ENCODE measurements at places on chromosomes 4 and X.
A peak's percentile ranks its signal among the peaks of the same experiment; 100 is the strongest.

GRCh38 chr4:19739101-19739651 is 512.5 kb upstream of the SLIT2 start:
- DNase-seq: no peak

DNA sequence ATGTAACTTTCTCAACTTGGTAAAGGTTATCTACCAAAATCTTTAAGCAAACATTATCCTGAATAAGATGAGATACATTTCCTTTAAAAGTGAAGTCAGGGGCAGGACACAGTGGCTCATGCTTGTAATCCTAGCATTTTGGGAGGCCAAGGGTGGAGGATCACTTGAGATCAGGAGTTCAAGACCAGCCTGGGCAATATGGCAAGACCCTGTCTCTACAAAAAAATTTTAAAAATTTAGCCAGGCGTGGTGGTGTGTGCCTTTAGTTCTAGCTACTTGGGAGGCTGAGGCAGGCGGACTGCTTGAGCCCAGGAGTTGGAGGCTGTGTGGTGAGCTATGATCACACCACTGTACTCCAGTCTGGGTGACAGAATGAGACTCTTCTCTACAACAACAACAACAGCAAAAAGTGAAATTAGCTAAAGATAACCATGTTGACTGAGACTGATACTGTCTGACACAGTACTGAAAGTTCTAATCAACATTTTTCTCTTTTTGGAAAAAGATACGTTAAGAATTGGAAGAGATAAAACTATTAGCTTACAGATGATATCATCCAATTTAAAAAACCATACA is 4.9 kb downstream of the DCAF16 start:
- no peak for DNase-seq

GRCh38 chr4:121181493-121181892 is 17.4 kb upstream of the TNIP3 start:
- no peak for DNase-seq

DNA sequence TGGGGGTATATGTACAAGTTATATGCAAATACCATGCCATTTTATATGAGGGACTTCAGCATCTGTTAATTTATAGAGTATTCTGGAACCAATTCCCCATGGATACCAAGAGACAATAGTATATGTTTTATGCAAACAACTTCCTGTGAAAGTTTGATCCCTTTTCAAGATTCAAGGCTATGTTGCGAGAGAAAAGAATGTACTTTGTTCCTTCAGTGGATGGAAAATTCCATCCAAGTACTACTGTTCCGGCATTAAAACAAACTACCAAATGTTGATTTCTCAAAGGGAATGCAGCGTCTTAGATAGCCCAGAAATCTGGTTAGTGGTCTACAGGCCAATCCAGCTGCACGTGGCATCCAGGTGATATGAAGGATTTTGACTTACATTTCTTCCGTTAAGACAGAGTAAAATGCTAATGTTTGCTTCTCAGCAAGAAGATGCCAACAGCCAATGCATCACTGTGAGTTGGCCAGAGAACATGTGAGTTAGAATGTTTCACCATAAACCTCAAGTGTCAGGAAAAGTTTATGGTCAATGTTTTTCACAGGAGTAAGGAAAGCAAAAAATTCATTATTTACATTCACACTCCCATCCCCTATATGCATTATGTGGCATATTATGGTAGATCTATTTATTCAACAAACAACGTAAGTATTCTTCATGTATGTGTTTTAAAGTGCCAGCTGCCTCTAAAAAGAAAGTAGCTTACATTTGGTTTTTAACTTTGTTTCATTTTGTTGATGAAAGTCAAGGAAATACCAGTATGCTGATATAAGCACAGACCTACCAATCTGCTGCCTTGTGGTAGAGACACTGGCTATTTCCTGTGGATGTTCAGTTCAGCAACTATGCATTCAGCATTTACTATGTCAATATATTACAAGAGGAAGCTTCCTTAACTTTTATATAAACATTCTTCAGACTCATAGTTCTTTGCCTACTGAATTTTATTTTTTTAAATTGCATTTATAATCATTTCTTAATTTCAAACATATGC is 44.4 kb downstream of the METTL14 start:
- DNase-seq: no peak

DNA sequence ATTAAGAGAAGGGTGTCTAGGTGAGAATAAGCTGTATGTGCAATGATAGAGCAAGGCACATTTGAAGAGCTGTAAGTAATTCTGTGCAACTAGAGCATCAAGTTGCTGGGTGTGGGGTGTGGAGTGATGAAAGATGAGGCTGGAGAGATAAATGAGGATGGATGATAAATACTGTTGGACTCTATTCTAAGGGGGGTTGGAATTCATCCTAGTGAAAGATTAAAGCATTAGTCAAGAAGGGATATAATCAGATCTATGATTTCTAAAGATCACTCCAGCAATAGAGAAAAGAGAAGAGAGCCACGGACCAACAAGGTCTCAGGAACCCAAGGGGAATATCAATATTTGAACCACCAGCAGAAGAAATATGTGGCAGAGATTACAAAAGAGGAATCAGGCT is 415.0 kb upstream of the RPS6KA3 start:
- no peak for DNase-seq

DNA sequence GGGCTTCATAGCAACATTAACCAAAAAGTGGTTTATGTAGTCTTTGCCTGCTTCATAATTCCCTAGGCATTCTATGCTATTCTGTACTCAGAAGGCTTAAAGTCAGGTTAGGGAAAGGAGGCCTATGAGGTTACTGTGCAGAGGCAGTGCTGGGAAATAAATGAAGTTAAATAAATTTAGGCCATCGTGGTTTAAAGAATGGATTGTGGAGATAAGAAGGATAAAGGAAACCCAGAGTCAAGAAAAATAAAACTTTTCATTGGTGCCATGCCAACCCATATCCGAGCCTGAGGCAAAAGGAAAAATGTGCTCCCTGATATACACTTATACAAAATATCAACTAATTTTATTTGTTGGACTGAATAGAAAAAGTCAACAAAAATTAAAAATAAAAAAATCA is 70.2 kb downstream of the AR start:
- no peak for DNase-seq

DNA sequence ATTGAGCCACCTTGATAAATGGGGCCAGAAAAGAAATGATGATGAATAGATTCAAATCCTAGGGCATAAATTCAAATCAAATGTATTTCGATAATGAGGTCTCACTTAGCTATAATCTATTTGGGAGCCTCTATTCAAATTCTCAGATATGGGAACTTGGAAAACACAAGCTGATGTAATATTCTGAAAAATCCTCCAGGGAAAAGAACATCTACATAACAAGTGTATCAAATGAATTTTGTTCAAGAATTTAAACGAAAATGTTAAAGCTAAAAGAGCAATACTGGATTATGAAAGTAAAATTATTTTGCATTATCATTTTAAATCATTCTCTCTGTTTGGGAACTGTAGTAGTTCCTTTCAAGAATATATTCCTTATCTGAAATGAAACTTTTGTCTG is 38.9 kb upstream of the RAP1GDS1 start:
- DNase-seq: no peak

GRCh38 chr4:78876568-78877320 is 62.5 kb downstream of the PAQR3 start:
- DNase-seq: no peak

GRCh38 chr4:151251603-151252304 is 25.2 kb upstream of the PRSS48 start:
- DNase-seq: no peak

DNA sequence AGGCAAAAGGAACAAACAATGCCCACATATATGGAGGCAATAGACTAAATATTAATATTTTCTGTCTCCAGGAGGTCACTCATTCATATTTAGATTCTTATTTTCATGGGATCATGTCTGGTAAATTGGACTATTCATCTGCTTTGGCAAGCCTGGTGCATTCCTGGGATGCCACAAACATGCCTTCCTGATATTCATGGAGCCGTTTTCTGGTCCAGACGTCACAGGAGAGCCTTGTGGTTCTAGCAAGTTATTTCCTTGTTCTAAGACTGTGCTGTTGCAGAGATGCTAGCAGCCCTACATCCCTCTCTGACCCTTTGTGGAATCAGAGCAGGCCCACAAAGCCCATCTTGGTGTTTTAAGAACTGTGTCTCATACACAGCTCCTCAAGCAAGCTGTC is 16.1 kb upstream of the EXOSC9 start:
- peak; percentile 45 for DNase-seq

DNA sequence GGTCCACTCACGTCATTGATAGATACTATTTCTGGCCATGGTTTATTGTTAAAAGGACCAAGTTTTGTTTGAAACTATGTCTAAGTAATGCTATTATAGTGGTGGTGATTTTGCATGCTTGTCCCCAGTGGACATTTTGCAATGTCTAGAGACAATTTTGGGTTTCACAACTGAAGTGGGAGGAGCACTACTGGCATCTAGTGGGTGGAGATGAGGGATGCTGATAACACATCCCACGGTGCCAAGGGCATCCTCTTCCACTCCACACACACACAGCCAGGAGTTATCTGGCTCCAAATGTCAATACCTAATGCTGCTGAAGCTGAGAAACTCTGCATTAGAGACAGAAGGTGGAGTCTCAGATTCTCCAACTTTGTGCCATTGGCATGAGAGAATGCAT is 131.2 kb downstream of the FRMPD4 start:
- no peak for DNase-seq

GRCh38 chr4:98423009-98423408 is 161.8 kb downstream of the RAP1GDS1 start:
- DNase-seq: no peak

DNA sequence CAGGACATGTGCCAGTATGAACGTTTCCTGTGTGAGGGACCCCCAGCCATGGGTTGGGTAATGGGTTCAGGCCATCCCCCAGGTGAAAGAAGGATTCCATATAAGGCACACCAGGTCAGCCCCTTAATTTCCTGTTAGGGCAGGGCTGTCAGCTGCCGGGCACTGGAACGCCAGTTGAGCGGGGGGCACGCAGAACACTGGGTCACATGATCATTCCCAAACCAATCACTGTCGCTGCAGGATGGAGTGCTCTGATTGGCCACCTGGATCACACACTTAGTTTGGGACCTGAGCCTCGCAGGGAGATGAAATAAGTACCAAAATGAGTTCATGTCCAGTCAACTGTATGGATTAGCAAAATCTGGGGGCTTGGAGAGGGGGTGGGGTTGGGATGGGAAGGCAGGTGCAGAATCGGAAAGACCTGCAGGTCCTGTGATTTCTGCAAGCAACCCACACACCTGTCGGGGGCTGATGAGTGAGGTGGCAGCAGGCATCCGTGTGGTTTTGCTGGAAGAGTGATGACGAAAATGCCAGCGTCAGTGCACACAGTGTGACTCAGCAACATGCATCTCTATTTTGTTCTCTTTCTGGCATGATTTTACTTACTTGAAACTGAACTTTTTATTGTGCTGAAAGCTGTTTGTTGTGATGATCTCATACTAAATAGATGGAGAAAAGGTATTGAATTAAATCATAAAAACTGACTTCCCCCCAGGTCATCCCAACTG is 32.2 kb downstream of the RNF212 start:
- DNase-seq: no peak

DNA sequence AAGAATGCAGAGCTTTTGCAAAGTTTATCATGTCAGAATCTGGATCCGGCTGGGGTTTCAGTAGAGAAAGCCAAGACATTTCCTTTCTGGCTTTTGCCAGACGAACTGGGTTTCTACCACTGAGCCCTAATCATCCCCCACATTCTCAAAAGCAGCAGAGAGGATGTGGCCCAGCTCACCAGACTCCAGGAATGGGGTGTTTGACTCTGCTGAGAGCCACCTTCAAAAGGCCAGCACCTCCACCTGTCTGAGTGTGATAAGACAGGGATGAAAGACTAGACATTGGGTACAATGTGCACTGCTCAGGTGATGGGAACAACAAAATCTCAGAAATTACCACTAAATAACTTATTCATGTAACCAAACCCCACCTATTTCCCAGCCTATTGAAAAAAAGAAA is 25.7 kb upstream of the CCKAR start:
- no peak for DNase-seq

DNA sequence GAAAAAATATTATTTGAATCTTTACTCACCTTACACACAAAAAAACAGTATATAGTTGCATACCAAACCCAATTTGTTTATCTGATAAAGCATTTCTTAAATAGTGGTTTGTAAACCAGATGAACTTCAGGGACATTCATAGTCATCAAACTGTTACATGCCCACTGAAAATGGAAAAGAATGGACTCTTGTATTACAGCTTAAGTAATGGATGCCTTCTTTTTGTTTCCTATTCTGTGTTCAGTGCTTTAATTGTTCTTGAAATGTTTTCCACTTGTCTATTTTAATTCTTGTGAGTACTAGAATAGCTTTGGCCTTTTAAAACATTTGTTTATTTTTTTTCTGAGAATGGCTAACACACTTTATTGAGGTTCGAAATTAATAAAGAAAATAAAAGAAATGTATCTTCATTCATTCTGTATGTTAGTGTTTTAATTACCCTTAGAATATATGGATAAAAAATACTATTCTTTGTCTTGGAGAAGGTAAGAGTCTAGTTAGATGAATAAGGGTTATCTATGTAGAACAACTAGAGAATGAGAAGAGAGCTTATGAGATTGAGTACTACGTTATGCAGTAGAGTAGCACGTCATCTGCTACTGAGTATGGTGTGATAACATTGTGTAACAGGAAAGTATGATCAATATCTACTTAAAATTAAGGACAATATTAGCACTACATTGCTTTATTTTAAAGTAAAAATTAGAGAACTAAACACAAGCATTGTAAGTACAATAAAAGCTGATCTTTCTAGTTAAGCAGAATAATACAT is 9.9 kb downstream of the CPEB2 start:
- DNase-seq: no peak

GRCh38 chr4:17273047-17273446 is 238.8 kb downstream of the QDPR start:
- DNase-seq: no peak

DNA sequence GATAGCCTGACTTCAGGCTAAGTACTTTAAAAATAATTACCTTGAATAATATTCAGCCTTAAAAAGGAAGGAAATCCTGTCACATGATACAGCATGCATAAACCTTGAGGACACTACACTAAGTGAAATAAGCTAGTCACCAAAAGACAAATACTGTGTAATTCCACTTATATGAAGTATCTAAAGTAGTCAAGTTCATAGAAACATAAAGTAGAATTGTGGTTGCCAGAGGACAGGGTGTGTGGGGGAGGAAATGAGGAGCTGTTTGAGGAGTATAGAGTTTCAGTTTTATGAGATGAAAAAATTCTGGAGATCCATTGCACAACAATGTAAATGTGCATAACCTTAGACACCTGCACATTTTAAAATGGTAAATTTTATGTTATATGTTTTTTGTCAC is 5.6 kb upstream of the STPG2 start:
- no peak for DNase-seq

- no peak for DNase-seq
Observed at GRCh38 chr4:25919676-25920075, 5.7 kb downstream of the SMIM20 start.

All from right hindlimb (tissue), 1 donor.